Activated T-cell treated with anti-CD3 and anti-CD28 coated beads, Interleukin-2, amount 50 U/mL, for 72 hours (primary cell): ENCODE measurements at places on chromosomes 4 and X.

DNA sequence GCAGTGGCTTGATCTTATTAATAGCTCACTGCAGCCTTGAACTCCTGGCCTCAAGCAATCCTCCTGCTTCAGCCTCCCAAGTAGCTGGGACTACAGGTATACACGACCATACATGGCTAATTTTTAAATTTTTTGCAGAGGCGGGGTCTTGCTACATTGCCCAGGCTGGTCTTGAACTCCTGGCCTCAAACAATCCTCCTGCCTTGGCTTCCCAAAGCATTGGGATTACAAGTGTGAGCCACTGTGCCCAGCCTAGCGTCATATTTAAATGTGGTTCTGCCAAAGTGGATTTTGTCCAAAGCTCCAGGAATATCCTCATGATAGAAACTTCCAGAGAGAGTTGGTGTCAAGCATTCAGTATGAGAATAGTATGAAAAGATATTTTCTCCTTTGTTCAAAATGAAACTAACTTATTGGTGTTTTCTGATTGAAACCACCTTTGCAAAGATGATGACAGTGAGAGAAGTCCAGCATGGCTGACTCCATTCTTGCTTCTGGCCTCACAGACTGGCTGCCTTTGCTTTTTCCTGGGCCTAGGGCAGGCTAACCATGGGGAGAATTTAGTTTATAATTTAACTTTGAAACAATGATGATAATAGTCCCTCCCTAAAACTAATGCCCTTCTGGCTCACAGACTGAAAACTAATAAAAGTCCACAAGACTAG, 129.0 kb downstream of the C4orf51 start:
- DNase-seq, result peak; percentile 34

GRCh38 chrX:38514016-38514854, 47.1 kb upstream of the TSPAN7 start:
- DNase-seq, result no peak

GRCh38 chr4:116926631-116927295, 158.6 kb downstream of the TRAM1L1 start:
- no peak for DNase-seq

DNA sequence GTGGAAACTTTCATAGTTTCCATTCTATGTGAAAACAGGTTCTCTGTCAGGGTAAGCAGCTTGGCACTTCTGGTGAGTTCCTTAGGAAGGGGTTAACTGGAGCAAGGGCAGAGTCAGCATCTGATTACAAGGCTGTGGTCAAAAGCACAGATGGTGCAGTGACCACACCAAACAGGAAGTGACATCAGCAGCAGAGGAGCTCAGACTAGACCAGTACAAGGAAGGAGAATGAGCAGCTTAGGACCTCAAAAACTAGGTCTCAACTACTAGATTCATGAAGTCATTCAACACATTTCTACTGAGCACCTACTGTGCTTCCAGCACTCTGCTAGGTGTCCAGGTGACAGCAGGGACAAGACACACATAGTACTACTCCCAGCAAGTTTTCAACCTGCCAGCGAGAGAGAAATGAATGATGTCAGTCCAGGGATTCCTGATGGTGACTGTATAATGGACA, 130.2 kb downstream of the AMELX start:
- no peak for DNase-seq

DNA sequence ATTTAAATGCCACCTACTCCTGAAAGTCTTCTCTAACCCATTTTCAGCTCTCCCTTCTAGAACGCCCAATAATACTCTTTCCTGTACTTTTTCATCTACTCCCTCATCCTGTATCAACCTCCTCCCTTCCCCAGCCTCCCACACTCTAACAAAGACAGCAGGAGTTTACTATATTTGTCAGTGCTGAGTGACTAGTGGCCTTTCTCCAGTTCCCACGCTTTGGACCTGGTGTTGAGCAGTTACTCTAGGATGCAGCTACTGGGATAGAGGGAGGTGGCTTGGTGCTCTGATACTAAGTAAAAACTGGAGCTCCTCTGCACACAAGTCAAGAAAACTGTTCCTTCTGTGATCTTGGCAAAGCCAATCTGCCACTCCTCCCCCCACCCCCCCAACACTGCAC, 36.1 kb upstream of the KLHL13 start:
- DNase-seq, result no peak

DNA sequence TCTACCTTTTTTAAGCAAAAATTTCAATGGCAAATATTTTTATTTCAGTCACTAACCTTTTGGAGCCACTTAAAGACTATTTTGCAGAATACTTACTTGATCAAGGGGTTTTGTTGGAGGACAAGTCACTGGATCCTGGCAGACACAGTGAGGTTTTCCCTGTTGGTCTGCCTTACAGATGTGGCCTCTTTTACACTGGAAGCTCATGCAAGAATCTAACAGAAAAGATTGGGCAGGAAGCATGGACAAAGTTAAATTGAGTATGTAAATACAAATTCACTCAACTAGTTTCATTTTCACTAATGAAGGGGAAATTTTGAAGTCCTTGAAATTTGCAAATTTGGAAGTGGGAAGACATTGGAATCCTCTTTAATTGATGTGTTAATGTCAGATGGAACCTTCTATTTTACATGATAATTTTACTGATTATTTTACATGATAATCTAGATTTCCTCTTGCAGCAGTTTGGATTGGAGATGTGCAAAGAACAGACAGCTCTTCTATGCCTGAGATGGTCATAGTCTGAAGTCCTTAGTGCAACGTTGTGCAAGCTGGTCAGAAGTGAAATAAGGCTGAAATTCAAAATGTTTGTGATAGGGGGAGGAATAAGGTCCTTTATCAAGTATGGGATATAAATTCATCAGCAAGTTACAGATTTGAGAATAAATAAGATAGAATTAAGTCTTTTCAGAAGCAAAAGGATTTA, 38.4 kb downstream of the SPARCL1 start:
- DNase-seq, result no peak

- no peak for DNase-seq
Measured at GRCh38 chrX:48700951-48701653, 4.6 kb downstream of the SUV39H1 start.

- no peak for DNase-seq
Measured at GRCh38 chr4:113613503-113613902, 148.0 kb downstream of the CAMK2D start.

DNA sequence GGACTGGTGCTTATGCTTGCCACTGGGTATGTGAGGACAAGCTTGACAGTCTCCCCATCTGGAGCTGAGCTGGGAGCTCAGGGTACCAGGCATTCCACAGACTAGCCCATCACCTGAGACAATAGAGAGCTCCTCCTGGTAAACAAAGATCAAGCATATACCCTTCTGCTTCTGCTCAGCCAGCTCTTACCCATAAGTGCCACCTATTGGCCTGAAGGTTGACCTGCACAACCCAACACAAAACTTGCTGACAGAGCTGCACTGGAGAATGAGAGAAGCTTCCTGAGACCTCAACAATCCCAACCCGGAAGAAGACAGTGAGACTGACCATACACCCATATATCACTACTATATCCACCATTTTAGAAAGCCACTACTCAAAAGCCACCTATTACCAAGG, 1049.2 kb upstream of the INTU start:
- no peak for DNase-seq

DNA sequence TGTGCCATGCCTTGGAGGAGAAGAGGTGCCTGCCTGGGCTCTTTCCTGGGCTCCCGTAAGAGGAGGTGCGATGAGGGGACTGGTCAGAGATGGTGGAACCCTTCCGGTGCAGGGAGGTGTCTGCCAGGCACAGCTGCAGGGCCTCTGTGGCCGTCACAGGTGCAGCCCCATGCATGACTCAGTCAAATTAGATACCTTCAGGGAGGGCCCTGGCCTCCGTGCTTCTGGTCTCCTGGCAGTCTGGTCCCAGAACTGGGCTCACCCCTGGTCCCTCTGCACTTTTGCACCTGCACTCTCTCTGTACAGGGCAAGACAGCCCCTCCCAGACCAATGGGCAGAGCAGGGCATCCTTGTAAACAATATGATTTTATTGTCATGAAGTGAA, 49.9 kb upstream of the LRPAP1 start:
- no peak for DNase-seq

- no peak for DNase-seq
Measured at GRCh38 chr4:71941001-71941400, 90.8 kb upstream of the NPFFR2 start.

DNA sequence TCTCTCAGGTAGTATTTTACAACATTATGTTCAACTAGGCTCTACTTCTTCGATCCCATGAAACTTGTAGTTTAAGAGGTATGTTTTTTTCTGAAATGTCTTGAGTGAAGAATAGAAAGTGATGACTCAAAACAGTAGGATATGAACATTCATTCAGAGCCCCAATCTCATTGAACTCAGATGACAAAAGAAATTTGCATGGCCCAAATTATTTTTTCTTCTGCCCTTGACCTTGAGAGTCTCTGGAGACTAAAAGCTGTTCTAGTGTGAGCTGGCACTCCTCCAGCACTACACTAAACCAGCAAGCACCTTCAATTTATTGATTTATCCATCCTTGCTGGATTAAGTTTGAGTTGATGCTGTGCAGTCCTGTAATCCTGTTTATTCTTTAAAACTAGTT, 4.0 kb downstream of the DCLK2 start:
- no peak for DNase-seq

- DNase-seq, result no peak
Measured at GRCh38 chr4:97911236-97911906, 231.9 kb downstream of the STPG2 start.

DNA sequence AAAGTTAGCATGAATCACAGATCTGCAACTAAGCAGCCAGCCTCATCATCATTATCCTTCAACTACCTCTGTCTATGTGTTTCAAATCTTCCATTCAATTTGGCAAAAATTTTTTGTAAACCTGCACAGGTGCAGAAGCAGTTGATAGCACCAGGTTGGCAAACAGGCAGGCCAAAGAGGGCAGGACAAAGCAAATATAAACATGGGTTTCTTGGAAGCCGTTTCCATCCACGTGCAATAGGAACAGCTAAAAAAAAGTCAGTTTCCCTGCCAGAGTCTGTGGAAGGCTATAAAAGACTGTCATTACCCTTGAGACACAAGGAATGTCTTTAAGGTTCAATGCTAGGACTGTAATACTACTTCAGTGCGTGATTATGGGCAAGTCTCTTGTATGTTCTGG, 253.2 kb downstream of the PDHA2 start:
- DNase-seq, result no peak

DNA sequence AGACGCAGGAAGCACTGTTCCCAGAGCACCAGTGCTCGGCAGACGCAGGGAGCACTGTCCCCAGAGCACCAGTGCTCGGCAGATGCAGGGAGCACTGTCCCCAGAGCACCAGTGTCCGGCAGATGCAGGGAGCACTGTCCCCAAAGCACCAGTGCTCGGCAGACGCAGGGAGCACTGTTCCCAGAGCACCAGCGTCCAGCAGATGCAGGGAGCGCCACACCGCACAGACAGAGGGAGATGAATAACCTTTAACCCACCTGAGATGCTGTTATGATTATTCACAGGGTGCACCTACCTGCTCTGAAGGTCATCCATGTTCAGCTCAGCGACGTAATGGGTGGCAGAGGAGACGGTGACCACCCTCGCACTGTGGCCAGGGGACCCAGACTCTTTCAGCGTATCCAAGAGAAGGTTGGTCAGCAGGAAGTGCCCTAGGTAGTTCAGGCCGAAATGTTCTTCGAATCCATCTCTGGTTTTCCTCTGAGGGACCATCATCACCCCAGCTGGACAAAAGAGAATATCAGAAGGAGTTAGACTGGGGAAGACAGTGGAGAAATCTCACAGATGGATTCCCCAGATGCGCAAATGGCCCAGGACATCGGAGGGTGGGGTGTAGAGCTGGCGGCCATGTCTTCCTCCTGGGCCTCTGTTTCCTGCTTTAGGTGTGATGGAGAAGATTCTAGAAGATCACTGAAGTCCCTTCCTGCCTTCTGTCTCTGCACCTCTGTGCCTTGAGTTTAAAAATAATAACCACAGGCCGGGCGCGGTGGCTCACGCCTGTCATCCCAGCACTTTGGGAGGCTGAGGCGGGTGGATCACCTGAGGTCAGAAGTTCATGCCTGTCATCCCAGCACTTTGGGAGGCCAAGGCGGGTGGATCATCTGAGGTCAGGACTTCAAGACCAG, 234.1 kb downstream of the DHRSX start:
- no peak for DNase-seq

GRCh38 chrX:96979766-96980165, 96.1 kb downstream of the RPA4 start:
- no peak for DNase-seq

DNA sequence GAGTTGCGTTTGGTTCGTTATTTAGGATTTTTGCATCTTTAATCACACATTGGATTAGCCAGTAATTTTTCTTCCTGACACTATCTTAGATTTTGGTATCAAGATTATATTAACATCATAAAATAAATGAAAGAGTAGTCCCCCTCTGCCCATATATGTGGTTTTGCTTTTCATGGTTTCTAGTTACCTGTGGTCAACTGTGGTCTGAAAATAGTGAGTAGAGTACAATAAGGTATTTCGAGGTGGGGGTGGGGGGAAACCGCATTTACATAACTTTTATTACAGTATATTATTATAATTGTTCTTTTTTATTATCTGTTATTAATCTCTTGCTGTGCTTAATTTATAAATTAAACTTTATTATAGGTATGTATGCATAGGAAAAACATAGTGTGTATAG, 152.4 kb downstream of the STIM2 start:
- no peak for DNase-seq

GRCh38 chr4:6755088-6755753, 27.3 kb upstream of the KIAA0232 start:
- no peak for DNase-seq

DNA sequence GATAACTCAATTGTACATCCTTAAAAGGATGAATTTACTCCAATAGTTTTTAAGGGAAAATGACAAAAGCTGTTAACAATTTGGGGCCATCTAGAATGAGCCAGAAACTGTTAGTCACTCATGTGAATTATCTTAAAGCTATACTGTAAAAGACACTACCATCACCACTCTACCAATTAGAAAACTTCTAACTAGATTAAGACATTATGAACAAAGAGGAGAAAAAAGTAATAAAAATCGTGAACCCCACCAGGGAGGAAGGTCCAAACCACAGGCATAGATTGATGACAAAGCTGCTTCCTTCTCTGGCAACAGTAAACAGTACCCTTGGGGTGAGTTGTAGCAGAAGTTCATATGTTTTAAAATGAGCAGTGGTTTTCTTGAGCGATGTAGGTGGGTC, 106.1 kb downstream of the PDGFC start:
- no peak for DNase-seq

GRCh38 chr4:38530486-38530885, 133.5 kb upstream of the KLF3 start:
- DNase-seq, result no peak

GRCh38 chr4:109648266-109648996, 54.8 kb downstream of the CASP6 start:
- DNase-seq, result no peak

GRCh38 chr4:12382567-12382966, 953.9 kb upstream of the HS3ST1 start:
- DNase-seq, result no peak

DNA sequence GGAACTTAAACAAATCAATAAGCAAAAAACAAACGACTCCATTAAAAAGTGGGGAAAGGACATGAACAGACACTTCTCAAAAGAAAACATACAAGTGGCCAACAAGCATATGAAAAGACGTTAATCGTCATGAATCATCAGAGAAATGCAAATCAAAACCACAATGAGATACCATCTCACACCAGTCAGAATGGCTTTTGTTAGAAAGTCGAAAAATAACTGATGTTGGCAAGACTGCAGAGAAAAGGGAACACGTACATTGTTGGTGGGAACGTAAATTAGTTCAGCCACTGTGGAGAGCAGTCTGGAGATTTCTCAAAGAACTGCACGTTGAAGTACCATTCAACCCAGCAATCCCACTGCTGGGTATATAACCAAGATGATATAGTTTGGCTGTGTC, 23.7 kb downstream of the NEUROG2 start:
- DNase-seq, result no peak
